ENCODE measurements at places on chromosomes 11 and 22. TPM values are rescaled to one million over a fixed set of nuclear protein-coding genes. Genes with fewer than 3 reads are reported as not detected.

- H3K4me3 ChIP-seq, result peak overlapping the region; percentile 83
- H3K36me3 ChIP-seq, result no peaks in the 10 kb centered on the region
- peaks cover 2% of the 10 kb centered on the region for H3K4me1 ChIP-seq
- H3K27me3 ChIP-seq, result no peaks in the 10 kb centered on the region
- no peak overlapping the region for H3K27ac ChIP-seq
Measured at GRCh38 chr22:45310331-45310976, 720 bp downstream of the FAM118A start.

DNA sequence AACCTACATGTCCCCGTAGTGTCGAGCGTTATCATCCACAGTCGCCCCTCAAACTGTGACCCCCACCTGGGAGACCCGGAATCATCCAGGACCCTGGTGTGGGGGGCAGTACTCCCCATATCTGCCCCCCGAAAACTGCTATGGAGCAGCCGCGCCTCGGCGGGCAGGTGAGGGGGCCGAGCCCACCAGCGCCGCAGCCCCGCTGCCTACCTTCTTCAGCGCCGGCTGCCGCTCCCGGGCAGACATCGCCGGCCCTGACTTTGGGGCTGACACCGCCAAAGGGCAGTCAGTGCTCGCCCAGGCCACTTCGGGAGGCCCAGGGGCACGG, 825 bp downstream of the ARHGAP20 start:
- H3K27ac ChIP-seq, result no peak overlapping the region
- H3K4me1 ChIP-seq, result no peaks in the 10 kb centered on the region
- DNase-seq, result no peak
- no peaks in the 10 kb centered on the region for H3K27me3 ChIP-seq
- no peaks in the 10 kb centered on the region for H3K36me3 ChIP-seq
- peak overlapping the region; percentile 49 for H3K4me3 ChIP-seq

- H3K27me3 ChIP-seq, result peaks cover 3% of the 10 kb centered on the region
- H3K4me3 ChIP-seq, result no peak overlapping the region
- no peak for DNase-seq
- no peak overlapping the region for H3K27ac ChIP-seq
- no peaks in the 10 kb centered on the region for H3K4me1 ChIP-seq
Measured at GRCh38 chr11:35463331-35463751, 44.0 kb upstream of the SLC1A2 start.

DNA sequence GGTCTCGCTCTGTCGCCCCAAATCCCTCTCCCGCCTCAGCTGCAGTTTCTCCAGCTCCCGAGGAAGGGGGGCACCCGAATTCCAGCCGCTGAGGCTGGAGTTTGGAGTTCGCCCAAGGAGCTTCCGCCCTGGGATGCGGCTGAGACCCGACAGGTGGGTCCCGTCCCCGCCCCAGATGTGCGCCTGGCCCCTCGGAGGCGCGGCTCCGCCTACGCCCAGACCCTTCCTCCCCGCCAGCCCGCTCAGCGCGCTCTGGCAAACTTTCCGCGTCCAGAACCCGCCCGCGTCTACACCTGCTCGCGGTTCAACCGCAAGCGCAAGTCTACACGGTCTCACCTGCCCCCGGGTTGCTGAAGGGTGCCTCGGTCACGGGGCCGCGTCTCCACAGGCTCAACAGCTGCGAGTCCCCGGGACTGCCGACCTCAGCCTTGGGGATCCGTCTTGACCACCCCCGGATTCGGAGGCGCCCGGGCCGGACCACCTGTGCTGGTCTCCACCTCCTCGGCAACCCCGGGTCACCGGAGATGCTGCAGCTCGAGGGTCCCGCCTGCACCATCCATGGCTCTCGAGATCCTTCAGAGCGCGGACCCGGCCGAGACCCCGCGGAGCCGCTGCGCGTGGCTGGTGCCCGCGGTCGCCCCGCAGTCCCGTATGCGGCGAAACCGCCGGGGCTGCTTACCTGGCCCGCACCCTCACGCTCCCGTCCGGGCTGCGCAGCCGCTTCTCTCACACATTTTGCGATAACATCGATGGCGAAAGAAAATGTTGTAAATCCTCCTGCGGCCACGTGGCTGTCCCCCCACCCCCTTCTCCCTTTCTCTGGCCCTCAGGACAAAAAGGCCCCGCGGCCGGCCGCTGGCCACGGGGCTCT, 63.6 kb downstream of the NFAM1 start:
- no peak overlapping the region for H3K27ac ChIP-seq
- H3K27me3 ChIP-seq, result no peaks in the 10 kb centered on the region
- H3K4me1 ChIP-seq, result no peaks in the 10 kb centered on the region
- DNase-seq, result peak; percentile 63

DNA sequence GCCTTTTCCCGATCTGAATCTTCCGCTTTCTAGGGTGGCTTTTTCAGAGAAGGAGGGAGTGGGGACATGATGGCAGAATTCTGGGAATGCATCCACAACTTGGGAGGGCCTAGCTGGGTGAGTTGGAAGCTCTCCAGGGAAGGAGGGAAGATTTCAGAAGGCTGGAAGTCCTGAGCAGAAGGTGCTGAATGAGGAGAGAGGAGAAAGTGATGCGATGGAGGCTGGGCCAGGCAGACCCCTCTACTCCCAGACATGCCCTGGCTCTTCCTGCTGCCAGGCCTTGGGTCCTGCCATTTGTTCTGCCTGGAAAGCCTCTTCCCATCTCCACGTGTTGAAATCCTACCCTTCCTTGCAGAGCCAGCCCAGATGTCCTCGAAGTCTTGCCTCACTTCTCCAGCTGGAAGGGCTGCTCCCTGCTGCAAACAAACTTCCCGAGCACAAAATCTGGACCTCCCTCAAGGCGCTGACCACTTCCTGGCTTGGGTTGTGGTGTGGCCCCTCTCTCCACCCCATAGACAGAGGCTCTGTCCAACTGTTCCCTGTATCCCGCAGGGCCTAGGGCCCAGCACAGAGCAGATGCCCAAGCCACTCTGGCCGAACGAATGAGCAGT, 16.8 kb downstream of the LRRC32 start:
- no peak overlapping the region for H3K4me3 ChIP-seq
- peak; percentile 77 for DNase-seq
- H3K27me3 ChIP-seq, result no peaks in the 10 kb centered on the region
- peak overlapping the region; percentile 93 for H3K27ac ChIP-seq
- H3K4me1 ChIP-seq, result peaks cover 3% of the 10 kb centered on the region
- no peaks in the 10 kb centered on the region for H3K36me3 ChIP-seq

- H3K4me3 ChIP-seq, result no peak overlapping the region
- H3K27me3 ChIP-seq, result no peaks in the 10 kb centered on the region
- H3K4me1 ChIP-seq, result no peaks in the 10 kb centered on the region
- H3K27ac ChIP-seq, result no peak overlapping the region
- H3K36me3 ChIP-seq, result no peaks in the 10 kb centered on the region
Measured at GRCh38 chr22:49756201-49756600, 71.5 kb downstream of the BRD1 start.

DNA sequence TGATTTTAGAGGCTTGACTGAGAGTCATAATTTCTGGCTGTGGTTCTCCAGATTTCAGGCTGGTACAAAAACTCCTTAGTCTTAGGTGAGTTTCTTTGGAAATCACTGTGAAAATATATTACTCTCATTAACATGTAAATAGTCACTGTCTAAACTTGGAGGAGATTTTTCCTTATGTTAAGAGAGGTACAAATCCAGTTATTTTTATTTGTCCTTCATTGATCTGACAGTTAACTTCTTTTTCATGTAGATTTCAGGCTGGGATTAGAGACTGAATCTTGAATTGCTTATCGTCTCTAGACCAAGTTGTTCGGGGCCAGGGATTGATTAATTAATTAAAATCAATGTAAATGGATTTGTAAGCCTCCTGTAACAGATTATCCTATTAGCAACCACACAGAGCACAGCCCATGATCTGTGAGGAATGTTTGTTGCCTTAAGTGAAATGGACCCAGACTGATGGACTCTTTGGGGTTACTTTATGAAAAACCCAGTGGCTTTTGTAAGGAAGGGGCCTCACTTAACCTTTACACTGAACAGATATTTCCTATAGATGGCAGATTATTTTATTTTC, 21.1 kb downstream of the TEAD1 start:
- peak overlapping the region; percentile 99 for H3K27ac ChIP-seq
- DNase-seq, result no peak
- peaks cover 3% of the 10 kb centered on the region for H3K4me1 ChIP-seq
- no peaks in the 10 kb centered on the region for H3K27me3 ChIP-seq

GRCh38 chr11:44727114-44727372, 281 bp downstream of the TSPAN18 start:
- no peak for DNase-seq
- no peaks in the 10 kb centered on the region for H3K27me3 ChIP-seq
- H3K36me3 ChIP-seq, result no peaks in the 10 kb centered on the region
- no peak overlapping the region for H3K27ac ChIP-seq
- H3K4me1 ChIP-seq, result no peaks in the 10 kb centered on the region

- no peak overlapping the region for H3K4me3 ChIP-seq
- no peaks in the 10 kb centered on the region for H3K4me1 ChIP-seq
- no peaks in the 10 kb centered on the region for H3K27me3 ChIP-seq
- H3K27ac ChIP-seq, result no peak overlapping the region
- no peaks in the 10 kb centered on the region for H3K36me3 ChIP-seq
- no peak for DNase-seq
Measured at GRCh38 chr11:46930089-46930488, 6.5 kb upstream of the CSTPP1 start.

GRCh38 chr22:37552524-37553163, 7.6 kb upstream of the CDC42EP1 start:
- no peak overlapping the region for H3K4me3 ChIP-seq
- no peaks in the 10 kb centered on the region for H3K4me1 ChIP-seq
- peak; percentile 70 for DNase-seq
- no peaks in the 10 kb centered on the region for H3K27me3 ChIP-seq

GRCh38 chr11:114073007-114073827, 13.7 kb downstream of the ZBTB16 start:
- no peak overlapping the region for H3K27ac ChIP-seq
- no peak overlapping the region for H3K4me3 ChIP-seq
- no peaks in the 10 kb centered on the region for H3K27me3 ChIP-seq

GRCh38 chr11:116793772-116794097, 2.1 kb upstream of the APOA5 start:
- no peak for DNase-seq
- no peaks in the 10 kb centered on the region for H3K36me3 ChIP-seq
- H3K27ac ChIP-seq, result no peak overlapping the region
- H3K4me1 ChIP-seq, result no peaks in the 10 kb centered on the region
- no peak overlapping the region for H3K4me3 ChIP-seq

GRCh38 chr22:29037340-29037932, 24.2 kb downstream of the C22orf31 start:
- no peak overlapping the region for H3K27ac ChIP-seq
- no peaks in the 10 kb centered on the region for H3K4me1 ChIP-seq
- no peak for DNase-seq
- H3K27me3 ChIP-seq, result no peaks in the 10 kb centered on the region

GRCh38 chr22:43566561-43567332, 154.9 kb downstream of the MPPED1 start:
- H3K27ac ChIP-seq, result no peak overlapping the region
- H3K27me3 ChIP-seq, result no peaks in the 10 kb centered on the region
- no peak for DNase-seq
- no peaks in the 10 kb centered on the region for H3K36me3 ChIP-seq
- H3K4me3 ChIP-seq, result no peak overlapping the region

- DNase-seq, result no peak
- H3K27me3 ChIP-seq, result no peaks in the 10 kb centered on the region
- no peaks in the 10 kb centered on the region for H3K4me1 ChIP-seq
- no peak overlapping the region for H3K4me3 ChIP-seq
- no peak overlapping the region for H3K27ac ChIP-seq
Measured at GRCh38 chr22:50723991-50724390, 14.0 kb upstream of the ACR start.

- no peaks in the 10 kb centered on the region for H3K27me3 ChIP-seq
- no peak overlapping the region for H3K4me3 ChIP-seq
- DNase-seq, result no peak
- no peaks in the 10 kb centered on the region for H3K4me1 ChIP-seq
Measured at GRCh38 chr22:46133588-46133855, 16.8 kb upstream of the PPARA start.

- peaks cover 5% of the 10 kb centered on the region for H3K36me3 ChIP-seq
- no peak for DNase-seq
- no peaks in the 10 kb centered on the region for H3K4me1 ChIP-seq
- no peak overlapping the region for H3K4me3 ChIP-seq
- H3K27ac ChIP-seq, result no peak overlapping the region
Measured at GRCh38 chr11:15228331-15228849, 113.7 kb downstream of the INSC start.

CUL5 gene
- total RNA-seq, result 33.7 TPM

DAGLA gene
- total RNA-seq, result 3.5 TPM

TREH gene
- not detected for total RNA-seq

TECTA gene
- 0.63 TPM for total RNA-seq

OR8A1 gene
- not detected for total RNA-seq

NTM gene
- total RNA-seq, result 5.3 TPM

ZNF280B gene
- 0.21 TPM for total RNA-seq

Data from aorta (tissue), 5 donors.